Activated T-cell treated with anti-CD3 and anti-CD28 coated beads, Interleukin-2, amount 50 U/mL, for 24 hours (primary cell): ENCODE measurements at places on chromosomes 6 and 20.

DNA sequence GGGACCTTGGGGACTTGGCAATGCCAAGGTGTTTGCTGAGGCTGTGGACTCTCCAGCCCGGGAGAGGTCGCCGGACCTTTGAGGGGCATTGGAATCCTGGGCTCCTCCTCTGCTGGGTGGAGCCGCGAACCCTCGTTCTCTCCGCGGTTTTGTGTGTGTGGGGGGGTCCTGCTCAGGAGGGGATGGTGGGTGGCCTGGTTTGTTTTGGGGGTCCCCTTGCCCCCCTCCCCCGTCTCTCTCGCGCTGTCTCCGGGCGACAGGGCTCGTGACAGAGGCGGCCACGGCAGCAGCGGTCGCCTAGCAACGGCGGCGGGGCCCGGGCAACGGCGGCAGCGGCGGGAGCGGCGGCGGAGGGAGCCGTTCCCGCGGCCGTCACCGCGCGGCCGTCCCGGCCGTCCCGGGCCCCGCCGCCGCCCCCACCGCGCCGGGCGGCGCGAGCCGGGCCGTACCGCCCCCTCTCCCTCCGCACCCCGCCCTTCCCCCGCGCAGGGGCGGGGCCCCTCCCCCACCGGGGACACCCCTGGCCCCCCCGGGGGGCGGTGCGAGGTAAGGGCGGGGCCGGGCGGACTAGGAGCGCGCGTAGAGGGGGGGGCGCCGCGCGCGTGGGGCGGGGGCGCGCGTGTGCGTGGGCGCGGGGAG, 7.8 kb downstream of the SYNGAP1 start:
- peak overlapping the region; percentile 92 for H3K4me3 ChIP-seq
- peaks cover 78% of the 10 kb centered on the region for H3K4me1 ChIP-seq
- peak overlapping the region; percentile 96 for H3K27ac ChIP-seq
- peaks cover 12% of the 10 kb centered on the region for H3K36me3 ChIP-seq

- H3K27ac ChIP-seq = no peak overlapping the region
- H3K4me1 ChIP-seq = no peaks in the 10 kb centered on the region
- no peak for DNase-seq
- no peak overlapping the region for H3K4me3 ChIP-seq
- H3K36me3 ChIP-seq = no peaks in the 10 kb centered on the region
- H3K27me3 ChIP-seq = peaks cover 1% of the 10 kb centered on the region
Measured at GRCh38 chr6:70079241-70079640, 212.9 kb downstream of the COL19A1 start.

- DNase-seq = no peak
- no peaks in the 10 kb centered on the region for H3K27me3 ChIP-seq
- peaks cover 90% of the 10 kb centered on the region for H3K4me1 ChIP-seq
- peak overlapping the region; percentile 30 for H3K4me3 ChIP-seq
Measured at GRCh38 chr6:15299430-15300131, 53.7 kb downstream of the JARID2 start.

- H3K27ac ChIP-seq = no peak overlapping the region
- no peaks in the 10 kb centered on the region for H3K36me3 ChIP-seq
- no peak for DNase-seq
- peaks cover 3% of the 10 kb centered on the region for H3K27me3 ChIP-seq
- H3K4me3 ChIP-seq = no peak overlapping the region
Measured at GRCh38 chr20:23151885-23152284, 65.8 kb upstream of the CD93 start.

DNA sequence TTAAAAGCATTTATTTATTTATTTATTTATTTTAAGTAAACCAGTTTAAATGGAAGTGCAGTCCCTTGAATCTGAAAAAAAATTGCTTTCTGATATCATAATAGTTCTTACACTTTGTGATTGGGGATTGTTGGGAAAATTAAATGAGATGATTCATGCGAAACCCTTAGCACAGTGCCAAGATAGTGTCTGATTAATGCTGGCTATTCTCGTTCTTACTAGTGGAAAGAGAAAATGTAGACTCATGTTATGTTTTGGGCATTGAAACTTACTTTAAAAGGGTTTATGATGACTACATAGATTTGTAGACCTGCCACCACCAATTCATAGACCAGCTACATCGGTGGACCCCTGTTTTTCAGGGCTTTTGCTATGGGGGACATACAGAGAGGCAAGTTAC, 229.2 kb upstream of the ZFP64 start:
- H3K4me3 ChIP-seq = no peak overlapping the region
- DNase-seq = no peak
- H3K4me1 ChIP-seq = peaks cover 16% of the 10 kb centered on the region
- H3K36me3 ChIP-seq = no peaks in the 10 kb centered on the region
- no peaks in the 10 kb centered on the region for H3K27me3 ChIP-seq

DNA sequence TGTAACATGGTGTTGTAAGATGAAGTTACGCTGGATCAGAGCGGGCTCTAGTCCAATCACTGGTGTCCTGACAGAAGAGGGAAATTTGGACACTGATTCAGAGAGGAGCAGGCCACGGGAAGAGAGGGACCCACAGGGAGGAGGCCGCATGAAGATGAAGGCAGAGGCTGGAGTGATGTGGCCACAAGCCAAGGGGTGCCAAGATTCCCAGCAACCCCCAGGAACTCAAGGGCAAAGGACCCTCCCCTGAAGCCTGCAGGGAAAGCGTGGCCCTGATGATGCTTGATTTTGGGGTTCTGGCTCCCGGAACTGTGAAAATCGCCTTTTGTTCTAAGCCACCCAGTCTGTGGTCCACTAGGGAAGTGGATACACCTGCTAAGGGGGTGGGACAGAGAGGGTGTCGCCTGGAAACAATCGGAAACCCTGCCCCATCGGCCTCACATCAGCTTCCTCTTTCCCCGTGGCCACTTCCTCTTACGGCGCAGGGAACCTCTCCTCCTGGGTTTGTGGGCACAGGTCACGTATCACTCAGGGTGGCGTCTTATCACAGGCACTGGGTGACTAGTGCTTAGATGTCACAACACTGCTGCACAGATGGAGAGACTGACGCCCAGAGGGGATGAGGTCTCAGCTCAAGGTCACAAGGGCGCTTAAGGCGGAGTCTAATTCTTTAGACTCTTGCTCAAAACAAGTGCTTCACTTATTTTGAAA, 58.0 kb downstream of the SULF2 start:
- H3K27me3 ChIP-seq = no peaks in the 10 kb centered on the region
- peak overlapping the region; percentile 91 for H3K27ac ChIP-seq
- H3K36me3 ChIP-seq = no peaks in the 10 kb centered on the region

DNA sequence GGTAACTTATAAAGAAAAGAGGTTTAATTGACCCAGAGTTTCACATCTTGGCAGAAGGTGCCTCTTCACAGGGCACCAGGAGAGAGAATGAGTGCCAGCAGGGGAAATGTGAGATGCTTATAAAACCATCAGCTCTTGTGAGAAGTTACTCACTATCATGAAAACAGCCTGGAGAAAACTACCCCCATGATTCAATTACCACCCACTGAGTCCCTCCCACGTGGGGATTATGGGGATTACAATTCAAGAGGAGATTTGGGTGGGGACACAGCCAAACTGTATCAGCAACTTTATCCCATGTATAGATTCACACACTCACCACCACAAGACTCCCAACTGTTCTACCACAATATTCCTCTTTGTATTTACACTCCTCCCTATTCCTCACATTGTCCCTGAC, 10.6 kb downstream of the PDSS2 start:
- peaks cover 6% of the 10 kb centered on the region for H3K4me1 ChIP-seq
- no peaks in the 10 kb centered on the region for H3K27me3 ChIP-seq
- H3K27ac ChIP-seq = no peak overlapping the region
- peaks cover 71% of the 10 kb centered on the region for H3K36me3 ChIP-seq
- DNase-seq = no peak
- H3K4me3 ChIP-seq = no peak overlapping the region

GRCh38 chr6:114534813-114535212, 192.0 kb upstream of the HS3ST5 start:
- no peak for DNase-seq
- H3K36me3 ChIP-seq = no peaks in the 10 kb centered on the region
- H3K4me1 ChIP-seq = no peaks in the 10 kb centered on the region
- H3K27ac ChIP-seq = no peak overlapping the region

GRCh38 chr6:89986650-89987074, 92.4 kb downstream of the GJA10 start:
- H3K27ac ChIP-seq = peak overlapping the region; percentile 93
- peak overlapping the region; percentile 19 for H3K4me3 ChIP-seq
- H3K27me3 ChIP-seq = no peaks in the 10 kb centered on the region
- peaks cover 87% of the 10 kb centered on the region for H3K4me1 ChIP-seq
- peaks cover 92% of the 10 kb centered on the region for H3K36me3 ChIP-seq
- no peak for DNase-seq

DNA sequence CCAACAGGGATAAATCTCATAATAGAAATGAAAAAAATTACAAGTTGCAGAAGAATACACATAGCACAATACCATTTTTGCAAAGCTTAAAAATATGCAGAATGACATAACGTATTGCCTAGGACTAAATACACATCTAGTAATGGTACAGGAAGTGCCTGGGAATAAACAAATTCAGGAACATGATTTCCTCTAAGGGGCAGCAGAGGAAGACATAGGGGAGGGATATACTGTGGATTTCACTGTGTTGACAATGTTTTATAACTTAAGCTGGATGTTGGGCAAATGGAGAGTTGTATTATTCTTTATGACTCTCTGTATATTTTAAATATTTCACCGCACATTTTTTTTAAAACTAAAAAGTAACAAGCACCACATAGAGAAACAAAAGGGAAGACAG, 5.6 kb upstream of the GLO1 start:
- DNase-seq = no peak
- H3K4me3 ChIP-seq = no peak overlapping the region
- peaks cover 14% of the 10 kb centered on the region for H3K27me3 ChIP-seq
- no peaks in the 10 kb centered on the region for H3K36me3 ChIP-seq
- no peak overlapping the region for H3K27ac ChIP-seq
- peaks cover 10% of the 10 kb centered on the region for H3K4me1 ChIP-seq

DNA sequence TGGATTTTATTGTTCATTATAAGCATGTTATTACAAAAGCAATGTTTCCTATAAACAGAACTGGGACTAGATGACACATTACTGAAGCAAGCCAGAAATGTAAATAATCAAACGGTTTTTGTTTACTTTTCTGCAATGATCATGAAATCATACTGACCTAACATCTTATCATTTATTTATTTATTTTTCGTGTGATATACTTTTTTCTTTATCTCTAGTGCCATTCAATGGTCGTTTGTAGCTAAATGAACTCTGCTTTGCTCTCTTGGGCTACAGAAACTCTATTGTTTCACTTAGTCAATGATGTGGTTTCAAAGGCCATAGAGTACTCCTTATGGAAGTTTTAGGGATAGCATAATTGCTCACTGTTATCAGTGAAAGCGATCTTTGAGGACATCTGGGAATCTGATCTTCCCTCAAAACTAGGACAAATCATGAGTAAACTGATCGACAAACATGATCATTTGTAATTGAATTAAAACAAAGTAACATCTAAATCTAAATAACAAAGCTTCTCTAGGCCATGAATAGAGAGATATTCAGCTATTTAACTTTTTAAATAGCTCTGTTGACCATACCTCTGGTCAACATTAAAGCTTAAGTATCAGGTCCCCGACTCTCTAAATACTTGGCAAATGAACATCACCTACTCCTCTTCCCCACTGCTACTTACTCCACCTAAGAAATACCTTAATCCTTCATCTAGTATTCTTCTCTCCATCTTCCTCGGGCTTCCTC, 933.4 kb downstream of the TFAP2A start:
- H3K36me3 ChIP-seq = no peaks in the 10 kb centered on the region
- H3K27ac ChIP-seq = no peak overlapping the region
- H3K4me3 ChIP-seq = no peak overlapping the region
- no peaks in the 10 kb centered on the region for H3K27me3 ChIP-seq
- H3K4me1 ChIP-seq = no peaks in the 10 kb centered on the region
- DNase-seq = no peak
